ENCODE measurements at places on chromosomes 4 and X.

DNA sequence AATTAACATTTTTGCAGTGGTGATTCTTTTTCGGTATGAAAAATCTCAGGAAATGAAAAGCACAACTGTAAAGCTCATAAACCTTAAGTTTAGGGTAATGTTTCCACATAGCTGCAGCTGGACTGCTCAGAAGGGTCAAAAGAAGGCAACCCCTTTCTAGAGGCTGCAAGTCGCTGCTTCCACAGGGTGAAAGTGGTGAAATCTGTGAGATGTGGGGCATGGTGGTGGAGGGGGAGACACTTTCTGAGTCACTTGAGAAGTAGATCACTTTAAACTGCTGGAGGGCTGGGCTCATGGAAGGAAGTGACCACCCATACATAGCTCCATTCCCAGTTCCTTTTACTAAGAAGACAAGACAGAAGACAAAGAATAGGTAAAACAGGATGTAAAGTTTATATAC, 8.7 kb downstream of the SFRP2 start:
- DNase-seq: no peak

DNA sequence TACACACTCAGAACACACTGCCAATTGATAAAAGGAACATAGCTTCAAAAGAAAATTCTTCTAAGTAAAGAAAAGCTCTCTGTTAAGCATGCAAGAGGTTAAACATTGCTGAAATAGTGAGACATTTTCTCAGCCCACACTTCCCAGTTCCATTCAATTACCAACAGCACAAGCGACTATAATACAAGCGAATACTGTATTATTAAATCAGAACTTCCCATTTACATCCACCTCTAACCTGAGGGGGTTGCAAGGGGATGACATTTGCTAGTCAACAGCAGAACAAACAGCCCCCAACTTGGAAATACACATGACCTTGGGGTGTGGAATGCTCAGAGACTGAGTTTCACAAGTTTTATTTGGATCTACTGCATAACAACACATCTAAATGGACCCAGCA, 1.1 kb downstream of the FSTL5 start:
- no peak for DNase-seq

GRCh38 chr4:13966231-13967195, 339.0 kb upstream of the BOD1L1 start:
- DNase-seq: peak; percentile 80

DNA sequence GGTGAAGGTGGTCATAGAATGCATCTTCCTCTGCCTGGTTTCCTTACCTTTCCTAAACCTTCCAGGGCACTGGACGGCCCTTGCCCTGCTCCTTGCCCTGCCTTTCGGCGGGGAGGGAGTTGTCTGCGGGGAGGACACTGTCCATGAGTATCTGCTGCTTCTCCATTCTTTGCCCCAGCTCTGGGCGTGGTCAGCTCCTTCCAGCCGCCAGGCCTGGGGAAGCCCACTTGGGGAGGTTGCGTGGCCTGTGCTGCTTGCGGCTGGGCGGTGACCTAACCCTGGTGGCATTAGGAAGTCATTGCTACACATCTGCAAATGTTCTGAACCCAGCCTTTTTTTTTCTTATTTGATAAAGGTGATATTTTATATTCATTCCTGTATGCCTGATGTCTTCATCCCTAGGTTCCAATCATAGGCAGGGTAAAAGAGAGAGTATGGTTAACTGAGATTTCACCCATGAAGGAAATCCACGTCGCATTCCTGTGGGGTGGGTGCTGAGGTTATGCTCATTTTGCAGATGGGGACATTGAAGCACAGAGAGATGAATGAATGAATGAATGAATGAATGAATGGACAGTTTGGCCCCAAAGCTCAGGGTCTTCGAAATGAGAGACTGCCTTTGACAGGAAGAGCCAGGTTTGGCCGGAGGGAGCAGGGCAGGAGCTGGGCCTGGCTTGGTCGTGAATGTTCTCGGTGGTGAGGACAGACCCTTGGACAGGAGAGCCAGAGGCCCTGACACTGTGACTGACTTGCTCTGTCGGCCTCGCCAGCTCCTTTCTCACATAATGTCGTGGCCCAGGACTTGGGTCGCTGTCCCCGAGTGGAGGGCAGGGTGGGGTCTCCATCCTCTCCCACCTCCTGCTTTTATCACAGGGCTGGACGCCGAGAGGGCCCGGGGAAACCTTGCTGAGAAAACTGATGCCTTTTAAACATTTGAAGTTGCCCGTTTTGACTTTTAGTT, 57.8 kb upstream of the GPR78 start:
- no peak for DNase-seq

GRCh38 chrX:74250574-74250973, 53.4 kb upstream of the ZCCHC13 start:
- no peak for DNase-seq

DNA sequence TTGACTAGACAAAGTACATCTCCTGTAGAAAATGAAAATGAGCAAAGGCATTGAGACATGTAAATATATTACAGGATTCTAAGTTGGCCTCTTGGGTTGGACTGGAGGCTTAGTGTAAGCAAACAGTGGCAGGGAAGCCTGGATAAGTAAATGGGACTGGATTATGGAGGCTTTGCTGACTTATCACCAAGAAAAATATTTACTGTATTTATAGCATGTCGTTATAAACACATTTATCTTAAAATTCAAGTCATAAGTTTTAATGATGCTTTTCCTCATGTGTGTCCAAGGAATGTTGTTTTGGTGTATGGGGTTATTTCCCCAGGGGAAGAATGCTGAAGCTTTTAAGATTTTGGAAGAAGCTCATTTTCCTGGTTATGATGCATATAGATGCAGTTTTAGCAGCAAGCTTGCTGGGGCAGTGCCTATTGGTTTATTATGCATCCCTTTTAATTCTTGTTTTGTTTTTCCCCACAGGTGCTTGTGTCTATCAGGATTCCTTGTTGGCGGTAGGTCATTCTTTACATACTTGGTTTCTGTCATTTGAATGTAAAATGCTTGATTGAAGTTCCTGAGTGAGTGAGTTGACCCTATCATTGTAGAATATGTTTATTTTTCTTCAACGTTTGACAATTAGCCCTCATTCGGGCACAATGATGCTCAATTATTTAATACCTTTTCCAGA, 8.5 kb downstream of the FRAS1 start:
- DNase-seq: no peak

DNA sequence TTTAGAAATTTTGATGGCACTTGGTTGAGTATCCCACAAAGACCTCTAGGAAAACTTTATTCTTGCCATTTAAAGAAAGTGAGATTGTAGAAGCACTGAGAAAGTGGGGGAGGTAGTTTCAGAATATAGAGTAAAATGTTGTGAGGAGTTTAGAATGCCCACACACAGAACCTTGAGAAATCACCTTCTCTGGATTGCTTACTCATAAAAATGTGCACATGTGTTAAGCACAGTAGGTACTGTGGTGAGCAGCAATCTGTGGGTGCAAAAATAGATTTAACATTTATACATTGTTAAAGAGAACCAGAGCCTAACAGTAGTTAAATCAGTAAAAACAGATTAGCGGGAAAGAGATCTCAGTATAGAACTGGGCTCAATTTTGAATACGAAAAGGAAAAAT, 201.2 kb upstream of the NWD2 start:
- no peak for DNase-seq

DNA sequence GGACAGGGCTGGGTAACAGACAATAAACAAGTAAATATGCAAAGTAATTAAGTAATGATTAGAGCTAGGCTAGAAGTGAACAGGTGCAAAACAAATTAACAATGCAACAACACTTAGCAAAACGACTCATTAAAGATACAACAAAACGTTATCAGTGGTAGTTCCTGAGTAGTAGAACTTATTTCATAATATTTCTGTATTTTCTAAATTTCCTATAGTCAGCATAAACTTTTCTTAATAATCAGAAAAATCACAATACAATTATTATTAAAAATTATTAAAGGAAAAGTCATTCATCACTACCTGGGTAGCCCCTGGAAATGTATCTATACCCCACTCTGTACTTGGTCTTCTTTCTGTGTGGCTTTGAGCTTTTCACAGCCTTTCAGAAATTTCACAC, 166.6 kb downstream of the GBA3 start:
- no peak for DNase-seq

- no peak for DNase-seq
Measured at GRCh38 chr4:68589790-68590189, 13.7 kb upstream of the UGT2B17 start.

- DNase-seq: no peak
Measured at GRCh38 chr4:177251237-177251636, 58.4 kb upstream of the NEIL3 start.

DNA sequence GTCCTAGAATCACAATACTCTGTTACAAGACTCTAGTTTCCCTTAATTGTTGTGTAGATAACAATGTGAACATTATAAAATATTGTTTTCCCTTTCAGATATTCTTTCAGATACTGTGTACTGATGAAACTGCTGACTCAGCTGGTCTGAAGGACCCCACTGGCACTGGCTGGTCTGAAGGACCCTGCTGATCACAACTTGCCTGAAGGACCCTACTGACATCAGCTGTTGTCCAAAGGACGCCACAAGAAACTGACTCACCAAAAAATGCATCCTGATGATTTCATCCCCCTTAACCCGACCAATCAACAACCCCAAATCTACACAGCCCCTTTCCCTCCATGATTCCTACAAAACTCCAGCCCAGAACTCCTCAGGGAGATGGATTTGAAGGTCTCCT, 258.8 kb upstream of the GNPDA2 start:
- DNase-seq: no peak

Data from astrocyte (in vitro differentiated cells and primary cell).